ENCODE measurements at places on chromosomes 2 and 18. TPM values are rescaled to one million over a fixed set of nuclear protein-coding genes. Genes with fewer than 3 reads are reported as not detected.

DNA sequence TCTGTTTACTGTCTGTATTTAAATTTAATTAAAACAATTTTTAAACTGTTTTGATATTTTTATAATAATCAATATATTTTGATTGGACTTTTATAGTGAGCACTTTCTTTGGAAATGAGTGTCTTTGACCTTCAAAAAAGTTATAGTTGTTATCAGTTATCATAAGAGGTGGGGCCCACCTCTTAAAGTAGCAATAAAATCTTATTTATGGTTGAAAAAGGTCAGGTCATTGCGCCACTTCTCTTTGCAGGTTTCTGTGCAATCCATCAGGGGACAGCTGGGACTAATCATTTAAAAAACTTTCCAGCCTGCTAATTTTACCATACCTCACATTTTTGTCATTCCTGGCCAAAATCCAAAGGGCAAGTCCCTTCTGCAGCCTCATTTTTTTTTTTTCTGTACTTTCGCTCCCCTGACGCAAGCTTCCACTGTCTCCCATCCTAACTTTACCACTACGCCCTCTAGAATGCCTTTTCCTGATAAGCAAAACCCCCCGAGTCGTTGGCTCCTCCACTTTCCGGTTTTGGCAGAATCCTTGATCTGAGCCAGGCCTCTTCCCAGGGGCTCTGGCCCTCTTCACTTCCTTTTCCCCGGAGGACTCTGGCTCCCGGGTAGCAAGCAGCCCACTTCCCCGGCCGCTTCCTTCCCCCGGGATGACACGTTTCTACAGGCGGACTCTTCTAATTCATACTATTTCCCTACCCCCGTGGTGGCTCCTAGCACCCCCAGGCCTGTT lies 1.1 kb upstream of the SEH1L start:
- no peak for ATAC-seq

DNA sequence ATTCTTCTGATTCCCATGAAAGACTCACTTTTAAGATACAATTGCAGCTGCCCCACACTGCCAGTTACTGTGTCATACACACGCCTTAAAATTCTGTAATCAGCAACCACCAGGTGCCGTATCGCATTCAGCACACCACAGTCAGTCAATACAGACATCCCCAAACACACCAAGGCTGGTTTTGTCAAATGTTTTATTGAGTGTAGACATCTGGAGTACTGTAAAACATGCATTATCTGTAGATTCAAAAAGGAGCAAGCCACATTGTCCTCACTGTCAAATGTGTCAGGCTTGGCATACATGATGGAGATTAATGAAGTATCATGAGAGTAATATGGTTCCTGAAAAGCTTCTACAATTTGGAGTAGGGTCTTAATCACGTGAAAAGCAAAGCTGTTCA lies 109.7 kb upstream of the SP3 start:
- ATAC-seq = no peak

GRCh38 chr2:112153179-112153490 lies 14.9 kb downstream of the FBLN7 start:
- no peak for ATAC-seq

GRCh38 chr2:145290986-145291385 lies 771.1 kb upstream of the ZEB2 start:
- no peak for ATAC-seq

GRCh38 chr2:109422071-109422757 lies 191.6 kb downstream of the SEPTIN10 start:
- no peak for ATAC-seq

GRCh38 chr2:180001726-180002125 lies 5.4 kb downstream of the CWC22 start:
- ATAC-seq = no peak

DNA sequence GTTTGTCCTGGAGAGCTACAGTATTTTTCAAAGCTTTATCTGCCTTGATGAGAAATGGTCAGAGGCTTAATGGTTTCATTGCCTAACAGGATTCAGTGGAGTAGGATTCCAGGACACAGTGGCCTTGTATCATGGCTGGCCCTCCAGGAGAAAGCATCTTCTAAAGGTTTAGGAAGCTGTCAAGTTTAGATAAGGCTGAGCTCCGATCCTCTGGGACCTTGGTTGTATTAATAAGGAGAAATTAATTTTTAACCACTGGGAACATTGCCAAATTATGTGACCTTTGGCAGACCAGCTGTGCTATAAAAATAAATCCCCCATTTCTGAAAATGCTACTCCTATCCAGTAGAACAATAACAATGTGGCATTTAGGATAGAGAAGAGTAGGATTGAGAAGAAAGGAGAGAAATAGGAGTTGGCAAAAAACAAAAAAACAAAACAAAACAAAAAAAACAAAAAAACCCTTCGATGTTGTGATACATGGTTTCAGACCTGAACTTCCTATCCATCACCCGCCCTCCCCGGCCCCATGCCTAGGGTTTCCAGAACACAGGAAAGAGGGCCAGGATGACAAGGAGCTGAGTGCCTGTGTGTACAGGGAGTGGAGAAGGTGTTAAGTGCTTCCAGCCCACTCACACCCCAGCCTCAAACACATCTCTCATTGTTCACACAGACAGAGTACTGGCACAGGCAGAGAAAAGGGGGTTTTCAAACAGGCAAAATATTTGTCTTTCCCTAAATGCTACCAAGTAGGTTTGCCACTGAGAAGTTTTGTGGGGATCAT lies 6.3 kb downstream of the NRP2 start:
- ATAC-seq = no peak

DNA sequence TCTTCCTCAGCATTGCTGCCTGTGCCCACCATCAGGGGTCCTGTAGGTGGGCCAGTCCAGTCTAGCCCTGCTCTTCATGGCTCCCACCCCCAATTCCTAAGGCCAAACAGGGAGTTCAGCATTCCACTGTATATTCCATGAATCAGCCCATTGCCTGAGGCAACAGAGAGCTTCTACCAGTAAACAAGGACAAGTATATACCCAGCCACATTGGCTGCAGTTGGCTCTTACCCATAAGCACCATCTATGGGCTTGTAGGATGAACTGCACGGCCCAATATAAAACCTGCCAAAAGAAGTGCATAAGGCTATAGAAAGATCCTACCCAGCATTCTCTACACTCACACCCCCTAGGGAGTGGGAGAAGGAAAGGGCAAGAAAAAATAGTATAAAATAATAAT lies 95.1 kb upstream of the SALL3 start:
- ATAC-seq = no peak

Gene MROH2A
- not detected for total RNA-seq

Gene CHST9
- total RNA-seq = 0.39 TPM

Gene MOGAT1
- not detected for total RNA-seq
